Stimulated activated CD4-positive, alpha-beta T cell treated with anti-CD3 and anti-CD28 coated beads, Interleukin-1b, Interleukin-23, amount 100 ng/mL, for 24 hours (primary cell): ENCODE measurements at places on chromosomes 6 and 20.

GRCh38 chr6:151443911-151444621 lies 7.9 kb downstream of the RMND1 start:
- no peak for DNase-seq

- no peak for DNase-seq
Observed at GRCh38 chr6:49384904-49385303, 78.1 kb downstream of the MMUT start.

- DNase-seq = no peak
Observed at GRCh38 chr6:160427312-160428068, 79.3 kb downstream of the SLC22A3 start.

GRCh38 chr6:108736002-108736361 lies 112.2 kb upstream of the ARMC2 start:
- DNase-seq = no peak

DNA sequence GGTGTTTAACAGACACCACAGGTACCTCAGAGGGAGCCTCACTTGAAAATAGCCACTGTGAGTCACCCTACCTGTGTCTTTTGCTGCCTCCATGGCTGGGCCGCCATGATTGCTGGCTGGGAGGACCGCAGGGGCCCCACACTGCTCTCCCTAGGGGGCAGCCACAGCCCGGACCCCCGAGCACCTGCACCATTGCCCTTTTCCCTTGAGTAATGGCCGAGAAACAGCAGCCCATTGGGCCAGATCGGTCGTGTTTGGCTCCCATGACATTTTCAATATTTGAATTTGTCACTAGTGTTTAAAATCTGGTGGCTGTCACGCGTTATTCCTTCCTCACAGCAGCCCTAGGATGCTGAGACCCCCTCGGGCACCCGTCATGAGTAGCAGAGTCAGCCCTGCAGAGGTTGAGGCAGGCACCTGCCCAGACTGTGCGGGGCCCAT lies 6.7 kb downstream of the ZBP1 start:
- DNase-seq = no peak

- no peak for DNase-seq
Observed at GRCh38 chr6:145838305-145838704, 23.7 kb upstream of the FBXO30 start.
